CD4-positive, alpha-beta T cell treated with Interleukin-1 beta for 1 hour (primary cell): ENCODE measurements at places on chromosomes 2 and 18.

GRCh38 chr2:119202610-119203310 lies 20.9 kb upstream of the STEAP3 start:
- DNase-seq, result no peak

DNA sequence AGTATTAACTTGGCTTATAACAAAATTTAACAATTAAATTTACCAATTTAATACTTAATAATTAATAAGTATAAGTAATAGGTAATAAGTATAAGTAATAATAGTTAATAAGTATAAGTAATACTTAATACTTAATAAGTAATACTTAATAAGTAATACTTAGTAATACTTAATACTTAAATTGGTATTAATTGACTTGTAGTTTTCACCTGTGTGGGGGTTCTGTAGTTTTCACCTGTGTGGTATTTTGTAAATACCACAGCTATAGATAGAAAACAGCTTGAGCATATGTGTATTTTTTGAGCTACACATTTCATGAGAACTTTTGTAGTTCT lies 55.4 kb downstream of the MAPRE2 start:
- DNase-seq, result no peak

DNA sequence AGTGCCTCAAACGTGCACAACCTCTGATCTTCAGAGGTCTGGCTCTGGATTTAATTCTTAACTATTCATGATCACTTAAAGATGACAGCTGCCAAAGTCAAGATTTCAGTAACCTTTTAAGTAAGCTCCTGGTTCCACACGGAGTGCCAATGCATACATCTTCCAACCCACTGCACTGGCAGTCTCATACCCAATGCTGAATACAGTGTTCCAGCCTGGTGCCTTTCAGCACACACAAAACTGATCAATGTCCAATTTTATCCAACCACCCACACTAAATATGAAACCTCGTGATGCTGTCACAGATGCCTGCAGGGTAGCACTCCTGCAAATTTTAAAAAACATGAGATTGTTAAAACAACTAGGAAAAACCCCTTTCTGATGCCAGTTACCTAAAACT lies 84.0 kb downstream of the EHBP1 start:
- DNase-seq, result no peak

GRCh38 chr2:37414470-37414949 lies 70.1 kb downstream of the QPCT start:
- no peak for DNase-seq

DNA sequence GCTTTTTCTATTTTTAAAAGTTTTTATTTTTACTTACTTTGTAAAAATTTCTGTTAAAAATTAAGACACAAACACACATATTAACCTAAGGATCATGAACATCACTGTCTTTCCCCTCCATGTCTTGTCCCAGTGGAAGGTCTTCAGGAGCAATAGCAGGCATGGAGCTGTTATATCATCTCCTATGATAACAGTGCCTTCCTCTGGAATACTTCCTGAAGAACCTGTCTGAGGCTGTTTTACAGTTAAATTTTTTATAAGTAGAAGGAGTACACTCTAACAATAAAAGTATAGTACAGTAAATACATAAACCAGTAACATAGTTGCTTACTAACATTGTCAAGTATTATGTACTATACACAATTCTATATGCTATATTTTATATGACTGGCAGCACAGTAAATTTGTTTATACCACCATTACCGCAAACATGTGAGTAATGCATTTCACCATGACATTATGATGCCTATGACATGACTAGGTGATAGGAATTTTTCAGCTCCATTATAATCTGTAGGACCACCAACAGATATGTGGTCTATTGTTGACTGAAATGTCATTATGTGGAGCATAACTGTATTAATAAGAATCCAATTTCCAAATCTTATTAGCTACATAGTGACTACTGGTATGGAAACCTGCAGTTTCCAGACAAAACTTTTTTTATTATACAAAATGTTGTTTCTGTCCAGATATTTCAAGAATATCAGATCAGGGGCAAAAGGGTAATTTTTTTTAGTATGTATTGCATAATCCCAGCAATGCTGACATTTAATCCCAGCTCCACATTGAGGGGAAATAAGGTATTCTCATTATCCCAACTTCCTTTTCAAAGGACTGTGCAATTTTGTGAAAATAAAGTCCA lies 337.2 kb upstream of the SLC39A10 start:
- no peak for DNase-seq

DNA sequence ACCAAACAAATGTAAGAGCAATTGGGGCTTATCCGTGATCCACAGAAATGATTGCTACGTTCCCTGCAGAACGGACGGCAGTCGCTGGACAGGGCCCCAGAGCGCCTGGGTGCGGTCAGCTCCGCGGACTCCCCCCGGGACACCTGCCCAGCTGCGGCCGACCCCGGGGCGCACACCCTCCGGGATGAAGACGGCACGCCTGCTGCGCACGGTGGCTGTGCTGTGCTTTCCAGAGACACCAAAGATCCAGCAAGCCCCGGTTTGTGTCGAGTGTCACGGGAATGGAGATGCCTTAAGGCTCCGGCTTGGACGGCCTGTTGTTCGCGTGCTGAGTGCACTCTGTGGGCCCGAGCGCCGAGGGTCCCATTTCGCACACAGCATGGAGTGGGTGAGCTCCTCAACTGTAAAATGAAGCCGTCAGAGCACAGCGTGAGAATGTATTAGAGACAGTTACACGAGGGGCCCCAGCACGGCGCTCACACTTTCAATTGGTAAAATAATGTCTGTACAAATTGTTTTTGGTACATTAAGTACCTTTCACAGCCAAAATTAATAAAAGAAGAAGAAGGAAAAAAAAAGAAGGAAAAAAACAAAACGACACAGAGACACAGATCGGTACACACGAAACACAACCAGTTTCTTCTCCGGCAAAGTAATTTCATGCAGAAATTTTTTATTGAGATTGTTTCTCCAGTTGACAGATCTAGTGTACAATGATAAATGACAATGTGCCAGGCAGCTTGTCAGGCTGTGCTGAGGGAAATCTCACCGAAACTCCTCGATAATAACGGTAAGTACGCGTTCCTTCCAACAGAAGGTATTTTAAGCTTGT lies 615.8 kb upstream of the SALL3 start:
- DNase-seq, result no peak

- no peak for DNase-seq
Measured at GRCh38 chr2:35976611-35977010, 379.0 kb upstream of the CRIM1 start.

GRCh38 chr2:96153291-96153713 lies 8.1 kb upstream of the DUSP2 start:
- DNase-seq, result no peak

GRCh38 chr2:110674620-110675555 lies 3.0 kb downstream of the BUB1 start:
- peak; percentile 74 for DNase-seq

GRCh38 chr18:47397671-47398319 lies 146.3 kb upstream of the SKOR2 start:
- no peak for DNase-seq

GRCh38 chr2:37378411-37378810 lies 34.0 kb downstream of the QPCT start:
- DNase-seq, result no peak

DNA sequence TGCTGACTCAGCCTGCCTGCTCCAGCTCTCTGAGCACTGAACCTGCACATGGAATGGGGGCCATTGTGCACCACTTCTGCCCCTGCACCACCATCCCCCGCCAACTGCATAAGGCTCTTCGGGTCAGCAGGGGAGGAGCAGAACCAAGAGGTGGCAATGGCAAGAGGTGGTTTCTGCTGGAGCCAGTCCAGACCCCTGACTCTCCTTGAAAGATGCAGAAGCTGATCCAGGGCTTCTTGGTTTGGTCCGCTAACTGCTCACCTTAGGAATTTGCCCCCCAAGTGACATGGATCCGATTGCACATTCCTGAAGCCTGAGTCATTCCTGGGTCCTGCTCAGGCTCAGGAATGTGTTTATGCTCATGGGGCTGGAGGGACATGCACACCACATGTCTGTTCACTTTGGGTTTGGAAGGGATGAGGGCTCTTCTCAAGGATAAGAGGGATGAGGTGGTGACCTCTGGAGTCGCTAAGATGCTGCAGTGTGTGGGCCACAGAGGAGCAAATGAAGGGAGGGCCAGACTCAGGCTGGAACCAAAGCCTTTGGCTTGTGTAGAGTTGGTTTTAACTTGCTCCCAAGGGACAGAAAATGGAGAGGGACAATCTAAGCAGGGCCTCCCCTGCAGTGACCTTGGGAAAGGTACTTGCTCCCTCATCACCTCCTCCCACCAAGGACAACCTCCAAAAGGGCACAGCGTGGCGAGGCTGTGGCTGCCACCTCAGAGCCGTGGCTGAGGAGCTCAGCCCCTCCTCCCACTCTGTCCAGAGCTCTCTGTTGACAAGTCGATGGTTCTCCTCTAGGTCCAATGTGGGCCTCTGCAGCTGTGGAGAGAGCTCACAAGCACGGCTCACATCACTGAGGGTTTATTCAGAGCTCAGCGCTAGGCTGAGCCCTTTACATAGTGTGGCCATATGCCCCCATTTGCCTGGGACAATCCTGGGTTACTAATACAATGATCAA lies 66.2 kb downstream of the HS1BP3 start:
- DNase-seq, result no peak

- no peak for DNase-seq
Measured at GRCh38 chr2:197577446-197577845, 61.6 kb downstream of the MOB4 start.

- DNase-seq, result no peak
Measured at GRCh38 chr2:10964052-10964790, 52.5 kb downstream of the KCNF1 start.

DNA sequence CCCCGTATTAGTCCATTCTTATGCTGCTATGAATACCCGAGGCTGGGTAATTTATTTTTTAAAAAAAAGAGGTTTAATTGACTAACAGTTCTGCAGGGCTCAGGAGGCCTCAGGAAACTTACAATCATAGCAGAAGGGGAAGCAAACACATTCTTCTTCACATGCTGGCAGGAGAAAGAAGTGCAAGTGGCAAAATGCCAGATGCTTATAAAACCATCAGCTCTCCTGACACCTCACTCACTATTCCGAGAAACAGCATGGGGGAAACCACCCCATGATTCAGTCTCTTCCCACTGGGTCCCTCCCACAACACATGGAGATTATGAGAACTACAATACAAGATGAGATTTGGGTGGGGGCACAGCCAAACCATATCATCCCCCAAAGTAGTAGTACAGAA lies 2148.5 kb upstream of the PIK3C3 start:
- no peak for DNase-seq
